ENCODE measurements at places on chromosomes 4 and X. TPM values are rescaled to one million over a fixed set of nuclear protein-coding genes. Genes with fewer than 3 reads are reported as not detected.

The AREG gene
- 20.1 TPM for total RNA-seq

The TEX11 gene
- total RNA-seq: not detected

The ARMCX5 gene
- total RNA-seq: 16.4 TPM

The EIF4E gene
- 128 TPM for total RNA-seq

The SCML2 gene
- 0.63 TPM for total RNA-seq

The SMPX gene
- total RNA-seq: not detected

The PARM1 gene
- total RNA-seq: 1.0 TPM

The ABCG2 gene
- 0.10 TPM for total RNA-seq

The MAGEB1 gene
- total RNA-seq: not detected
